Iris pigment epithelial cell (primary cell): ENCODE measurements at places on chromosomes 6 and 20.
A peak's percentile ranks its signal among the peaks of the same experiment; 100 is the strongest.

DNA sequence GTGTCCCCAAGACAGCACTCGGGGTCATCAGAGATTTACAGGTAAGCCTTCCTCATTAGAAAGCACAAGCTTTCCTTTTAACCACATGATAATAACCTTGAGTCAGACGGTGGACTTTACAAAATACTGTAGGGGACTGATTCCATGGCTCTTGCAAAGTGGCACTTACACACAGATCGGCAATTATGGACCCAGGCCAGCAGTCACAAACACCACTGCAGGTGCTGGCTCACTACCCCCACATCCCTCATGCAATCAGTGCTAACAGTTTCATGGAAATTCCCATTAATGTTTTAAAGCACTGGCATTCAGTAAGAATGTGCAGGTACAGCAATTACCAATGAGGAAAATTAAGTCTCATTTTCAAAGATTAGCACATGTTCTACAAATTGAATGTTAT lies 516.5 kb downstream of the PRKN start:
- no peak for DNase-seq

- DNase-seq: peak; percentile 83
Measured at GRCh38 chr6:169780571-169781091, 29.2 kb downstream of the ERMARD start.

GRCh38 chr6:132471787-132472186 lies 41.1 kb downstream of the STX7 start:
- no peak for DNase-seq

- no peak for DNase-seq
Measured at GRCh38 chr20:32128167-32128566, 18.7 kb downstream of the TM9SF4 start.

- no peak for DNase-seq
Measured at GRCh38 chr20:34638039-34638292, 38.9 kb downstream of the PIGU start.

DNA sequence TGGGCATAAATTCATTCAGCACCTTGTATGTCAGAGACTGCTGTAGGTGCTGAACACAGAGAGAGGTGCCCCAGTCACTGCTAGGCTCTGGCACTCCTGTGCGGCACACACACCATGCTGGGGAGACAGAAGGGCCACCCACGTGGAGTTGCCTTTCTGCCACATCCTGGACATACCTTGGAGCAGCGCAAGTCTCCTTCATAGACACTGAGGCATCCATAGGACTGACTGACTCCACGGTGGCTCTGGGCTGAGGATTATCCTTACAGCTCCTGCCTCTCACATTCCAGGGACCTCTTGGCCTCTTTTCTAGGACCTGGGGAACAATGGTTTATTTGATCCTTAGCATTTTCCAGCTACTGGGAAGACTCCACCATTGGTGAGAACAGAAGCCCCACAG lies 26.0 kb upstream of the SLC22A23 start:
- no peak for DNase-seq
